LoVo (cell line): ENCODE measurements at places on chromosomes 3 and 15.

DNA sequence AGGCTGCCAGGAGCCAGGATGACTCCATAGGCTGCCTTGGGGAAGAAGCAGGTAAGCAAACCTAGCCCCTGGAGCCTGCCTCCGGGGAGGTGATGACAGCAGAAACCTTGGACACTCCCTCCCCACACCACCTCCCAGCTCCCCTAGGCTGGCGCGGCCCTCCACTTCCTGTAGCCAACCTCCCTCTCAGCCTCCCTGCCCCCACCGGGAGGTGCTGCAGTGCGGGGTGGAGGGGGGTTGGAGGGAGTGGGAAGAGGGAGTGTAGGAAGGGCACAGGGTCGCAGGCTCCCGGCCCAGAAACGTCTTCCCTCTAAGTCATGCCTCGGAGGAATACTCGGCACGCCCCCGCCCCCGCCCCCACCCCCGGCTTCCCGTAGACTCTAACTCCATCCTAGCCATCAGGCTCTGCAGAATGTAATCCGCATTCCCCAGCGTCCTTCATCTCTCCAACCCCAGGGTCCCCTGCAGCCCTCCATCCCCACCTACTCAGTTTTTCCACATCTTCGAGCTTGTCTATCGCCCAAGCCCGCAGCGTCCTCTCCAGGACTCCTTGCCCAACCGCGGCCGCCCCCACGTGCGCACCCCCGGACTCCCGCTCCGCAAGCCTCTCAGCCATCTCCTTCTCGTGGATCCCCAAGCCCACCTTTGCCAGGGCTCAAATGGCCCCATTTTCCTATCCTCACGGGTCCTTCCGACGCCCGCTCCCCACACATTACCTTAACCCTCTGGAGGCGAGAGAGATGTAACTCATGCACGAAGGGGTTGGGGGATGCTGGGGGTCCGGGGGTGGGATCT, 528 bp downstream of the LPCAT4 start:
- peak; percentile 69 for DNase-seq

- DNase-seq = no peak
Measured at GRCh38 chr3:126179825-126180476, 435 bp downstream of the ALDH1L1 start.

DNA sequence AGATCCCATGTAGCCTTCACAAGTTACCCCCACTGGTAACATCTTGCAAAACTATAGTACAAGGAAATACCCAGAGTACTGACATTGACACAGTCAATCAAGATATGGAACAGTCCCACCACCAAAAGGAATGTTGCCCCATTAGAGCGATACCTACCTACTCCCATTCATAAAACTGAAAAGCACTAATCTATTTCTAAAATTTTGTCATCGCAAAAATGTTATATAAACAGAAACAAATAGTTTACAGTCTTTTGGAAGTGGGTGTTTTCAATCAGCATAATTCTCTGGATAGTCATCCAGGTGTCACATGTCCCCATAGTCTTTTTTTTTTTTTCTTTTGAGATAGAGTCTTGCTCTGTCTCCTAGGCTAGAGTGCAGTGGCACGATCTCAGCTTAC, 156.9 kb upstream of the AGTR1 start:
- DNase-seq = no peak

DNA sequence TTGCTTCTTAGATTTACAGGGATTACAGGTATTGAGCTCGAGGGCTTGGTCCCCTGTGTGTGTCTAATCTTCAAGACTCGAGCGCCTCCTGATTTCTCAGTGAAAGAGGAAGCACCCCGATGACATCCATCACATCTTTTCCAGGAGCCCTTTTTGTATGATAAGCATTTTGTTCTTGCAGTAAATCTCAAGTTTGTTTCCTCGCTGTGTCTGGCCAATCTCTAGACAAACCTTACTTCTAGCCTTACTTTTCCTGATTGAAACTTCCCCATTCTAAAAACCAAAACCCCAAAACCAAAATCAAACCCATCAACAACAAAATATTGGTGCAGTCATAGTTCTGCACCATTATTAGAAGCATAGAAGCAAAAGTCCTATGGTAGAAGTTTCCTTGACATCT, 286.0 kb downstream of the NFKBIZ start:
- DNase-seq = no peak

GRCh38 chr3:138440596-138440995, 6.2 kb downstream of the ESYT3 start:
- no peak for DNase-seq

DNA sequence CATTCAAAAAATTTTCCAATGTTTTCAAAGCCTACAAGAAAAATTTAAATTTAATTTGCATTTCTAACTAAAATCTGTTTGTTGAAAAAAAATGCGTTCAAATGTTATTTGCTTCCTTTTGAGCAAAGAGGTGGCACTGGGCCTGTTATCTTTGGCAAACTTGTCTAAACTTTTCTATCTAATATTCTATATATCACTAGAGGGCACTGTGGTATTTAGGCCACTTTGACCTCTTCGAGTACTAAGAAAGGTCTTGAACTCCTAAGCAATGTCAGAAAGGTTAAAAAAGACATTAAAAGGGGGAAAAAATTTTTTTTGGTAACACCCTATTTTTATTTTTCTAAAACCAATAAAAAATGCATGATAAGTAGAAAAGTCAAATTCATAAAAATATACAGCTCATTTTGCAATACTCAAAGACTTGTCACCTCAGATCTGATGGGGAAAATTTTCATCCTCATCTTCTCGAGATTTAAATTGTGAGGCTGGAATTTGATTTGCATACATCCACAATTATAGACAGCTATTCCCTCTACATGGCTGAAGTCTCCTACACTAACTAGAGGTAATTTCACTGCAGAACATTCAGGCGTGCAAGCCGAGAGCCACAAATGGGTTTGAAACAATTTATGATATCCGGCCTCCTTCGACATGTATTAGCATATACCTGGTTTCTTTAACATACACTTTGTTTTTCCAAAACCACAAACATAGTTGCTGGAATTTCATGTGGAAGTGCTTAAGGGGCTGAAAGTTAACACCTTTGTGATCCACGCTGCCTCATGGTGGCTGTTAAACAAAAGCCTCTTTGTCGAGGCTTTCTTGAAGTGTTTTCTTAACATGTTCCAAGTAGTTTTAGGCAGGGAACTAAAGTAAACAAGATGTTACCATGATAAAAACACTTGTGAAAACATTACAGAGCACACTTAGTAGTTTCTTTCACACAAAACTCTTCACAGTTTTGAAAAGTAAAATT, 576.4 kb downstream of the FOXP1 start:
- DNase-seq = peak; percentile 57

GRCh38 chr15:81024936-81025335, 24.2 kb downstream of the TLNRD1 start:
- no peak for DNase-seq

GRCh38 chr3:31610700-31611275, 78.1 kb downstream of the STT3B start:
- DNase-seq = peak; percentile 14

DNA sequence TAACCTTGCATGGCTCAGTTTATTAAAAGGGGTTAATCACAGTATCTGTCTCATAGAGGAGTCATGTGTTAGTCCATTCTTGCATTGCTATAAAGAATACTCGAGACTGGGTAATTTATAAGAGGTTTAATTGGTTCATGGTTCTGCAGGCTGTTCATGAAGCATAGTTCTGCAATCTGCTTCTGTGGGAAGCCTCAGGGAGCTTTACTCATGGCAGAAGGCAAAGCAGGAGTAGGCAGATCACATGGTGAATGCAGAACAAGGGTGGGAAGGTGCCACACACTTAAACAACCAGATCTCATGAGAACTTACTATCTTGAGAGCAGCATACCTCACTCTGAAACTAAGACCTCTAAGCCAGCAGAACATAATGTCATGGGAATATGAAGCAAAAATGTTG, 42.2 kb upstream of the PTX3 start:
- no peak for DNase-seq
